ENCODE measurements at places on chromosomes 6 and 20. TPM values are rescaled to one million over a fixed set of nuclear protein-coding genes. Genes with fewer than 3 reads are reported as not detected.

The OPRM1 gene
- total RNA-seq = not detected

The PRL gene
- not detected for total RNA-seq

The CALHM6 gene
- total RNA-seq = 5.0 TPM

The POM121L2 gene
- not detected for total RNA-seq

The SIRPB1 gene
- total RNA-seq = 1.4 TPM

The NOX3 gene
- not detected for total RNA-seq

The ZNF311 gene
- total RNA-seq = 0.65 TPM

The GHRH gene
- not detected for total RNA-seq

The TNXB gene
- total RNA-seq = 1.1 TPM

The ALDH8A1 gene
- total RNA-seq = 0.84 TPM

The C20orf204 gene
- total RNA-seq = 2.6 TPM

The GSTA3 gene
- not detected for total RNA-seq

The LST1 gene
- 19.2 TPM for total RNA-seq

The HTR1E gene
- not detected for total RNA-seq

The TMEM200A gene
- total RNA-seq = 0.70 TPM

The PRND gene
- not detected for total RNA-seq

The EDN1 gene
- total RNA-seq = 0.13 TPM

The SLC2A10 gene
- total RNA-seq = 0.04 TPM

The GRM1 gene
- not detected for total RNA-seq

The HAO1 gene
- not detected for total RNA-seq
